ENCODE measurements at places on chromosomes 2 and 18.

- DNase-seq: no peak
Measured at GRCh38 chr2:53130441-53130943, 637.1 kb upstream of the CHAC2 start.

- no peak for DNase-seq
Measured at GRCh38 chr2:328761-329160, 40.9 kb upstream of the ALKAL2 start.

DNA sequence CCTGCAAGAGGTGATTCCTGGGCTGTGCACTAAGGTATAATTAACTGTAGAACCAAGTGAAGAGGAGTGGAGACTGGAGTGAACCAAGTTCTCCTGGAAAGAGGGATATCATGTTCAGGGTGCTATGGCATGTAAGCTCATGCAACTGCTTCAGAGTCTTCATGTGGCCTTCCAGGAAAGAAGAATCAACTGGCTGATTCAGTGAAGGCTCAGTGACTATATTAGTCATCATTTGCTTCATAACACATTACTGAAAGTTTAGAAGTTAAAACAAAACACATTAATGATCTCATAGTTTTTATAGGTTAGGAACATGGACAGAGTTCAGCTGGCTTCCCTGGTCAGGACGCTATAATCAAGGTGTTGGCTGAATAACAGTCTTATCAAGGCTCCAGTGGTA is 1200.8 kb upstream of the GYPC start:
- no peak for DNase-seq

- DNase-seq: no peak
Measured at GRCh38 chr2:211468877-211469663, 912.7 kb downstream of the CPS1 start.

DNA sequence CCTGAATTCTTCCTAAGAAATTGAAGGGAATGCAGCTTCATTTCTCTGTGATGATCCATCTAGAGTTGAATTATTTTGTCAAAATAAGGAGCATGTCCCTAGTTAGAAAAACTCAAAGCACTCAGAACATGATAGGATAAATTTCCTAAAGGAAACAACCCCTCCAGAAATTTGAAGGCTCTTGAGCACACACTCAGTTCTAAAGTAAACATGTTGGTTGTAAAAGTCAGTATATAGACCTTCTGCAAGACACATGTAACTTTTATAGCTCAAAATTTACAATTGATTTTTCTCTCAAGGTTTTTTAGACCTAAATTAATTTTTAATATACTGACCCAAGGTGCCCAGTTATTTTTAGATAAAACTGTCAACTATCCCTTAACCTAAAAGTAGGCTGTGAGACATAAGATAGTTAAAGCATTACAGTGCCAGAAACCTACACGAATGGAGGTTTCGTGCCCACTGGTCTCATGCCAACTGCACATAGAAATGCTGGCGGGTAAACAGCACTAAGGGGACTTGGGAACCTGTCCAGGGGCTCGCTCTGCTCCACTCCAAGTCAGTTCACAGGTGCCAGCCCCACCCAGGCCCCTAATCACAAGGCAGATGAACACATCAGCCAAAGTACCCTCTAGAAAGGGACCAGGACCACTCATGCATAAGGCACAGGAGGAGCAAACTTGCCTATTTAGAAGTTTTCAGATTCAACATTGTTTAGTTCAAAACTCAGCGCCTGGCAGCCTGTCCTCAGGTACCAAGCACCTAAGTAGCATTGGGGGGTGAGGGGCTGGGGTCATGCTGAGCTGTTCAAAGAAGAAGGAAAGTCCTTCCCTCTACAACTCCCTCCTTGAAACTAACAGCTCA is 106.5 kb downstream of the SMC6 start:
- DNase-seq: no peak

- DNase-seq: no peak
Measured at GRCh38 chr18:75049455-75049789, 159.5 kb downstream of the PTGR3 start.

DNA sequence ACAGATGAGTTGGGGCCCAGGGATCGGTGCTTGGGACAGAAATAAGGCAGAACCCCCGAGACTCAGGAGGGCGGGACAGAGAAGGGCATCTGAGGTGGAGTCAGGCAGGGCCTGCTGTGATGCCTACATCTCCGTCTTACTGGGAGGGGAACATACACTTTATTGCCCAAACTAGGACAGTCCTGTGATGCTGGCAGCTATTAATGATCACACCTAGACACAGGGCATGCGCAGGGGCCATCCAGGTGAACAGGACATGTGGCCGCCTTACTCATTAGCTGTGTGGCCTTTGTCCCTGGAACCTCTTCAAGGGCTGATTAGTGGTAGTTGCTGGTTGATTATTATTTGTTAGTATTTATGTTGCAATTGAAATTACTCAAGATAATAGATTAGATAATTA is 33.2 kb downstream of the MLPH start:
- DNase-seq: no peak

DNA sequence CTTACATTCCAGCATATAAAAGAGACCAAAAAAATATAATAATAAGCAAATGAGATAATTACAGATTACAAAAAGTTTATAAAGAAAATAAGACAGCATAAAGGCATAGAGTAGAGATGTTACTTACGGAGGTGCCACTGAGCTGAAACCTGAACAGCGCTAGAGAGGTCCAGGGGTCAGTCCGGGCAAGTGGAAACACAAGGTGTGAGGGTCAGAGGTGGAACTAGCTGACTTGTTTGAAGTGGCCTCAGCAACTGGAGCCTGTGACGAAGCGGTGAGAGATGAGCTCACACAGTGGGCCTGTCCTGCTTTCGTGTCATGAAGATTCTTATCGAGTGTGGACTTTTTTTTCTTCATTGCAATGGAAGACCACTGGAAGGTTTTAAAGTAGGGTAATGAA is 288.3 kb upstream of the TANK start:
- no peak for DNase-seq

- DNase-seq: no peak
Measured at GRCh38 chr18:14747513-14748474, at the start of gene ANKRD30B. Gene ANKRD30B, plus strand, starts transcription at chr18:14748172. Its CDS starts 248 bp downstream, at chr18:14748420.

GRCh38 chr2:103740631-103741030 is 978.8 kb downstream of the TMEM182 start:
- DNase-seq: no peak

GRCh38 chr18:62846313-62846712 is 131.0 kb downstream of the PHLPP1 start:
- DNase-seq: no peak

DNA sequence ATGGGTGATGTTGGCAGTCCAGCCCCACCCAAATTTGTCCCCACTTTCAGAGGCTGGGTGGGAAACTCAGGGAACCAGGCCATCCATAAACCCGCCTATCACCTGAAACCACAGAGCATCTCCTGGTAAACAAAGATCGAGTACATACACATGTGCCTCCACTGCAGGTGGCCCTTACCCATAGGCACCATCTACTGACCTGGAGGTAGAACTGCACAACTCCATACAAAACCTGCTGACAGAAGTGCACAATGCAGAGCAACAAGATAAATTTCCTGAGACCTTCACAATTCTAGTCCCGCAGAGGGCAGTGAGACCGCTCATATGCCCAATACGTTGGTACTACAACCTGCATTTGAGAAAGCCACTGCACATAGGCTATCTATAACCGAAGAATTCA is 856.3 kb downstream of the SUCLG1 start:
- no peak for DNase-seq

- DNase-seq: no peak
Measured at GRCh38 chr2:177064422-177064821, 148.2 kb upstream of the HNRNPA3 start.

DNA sequence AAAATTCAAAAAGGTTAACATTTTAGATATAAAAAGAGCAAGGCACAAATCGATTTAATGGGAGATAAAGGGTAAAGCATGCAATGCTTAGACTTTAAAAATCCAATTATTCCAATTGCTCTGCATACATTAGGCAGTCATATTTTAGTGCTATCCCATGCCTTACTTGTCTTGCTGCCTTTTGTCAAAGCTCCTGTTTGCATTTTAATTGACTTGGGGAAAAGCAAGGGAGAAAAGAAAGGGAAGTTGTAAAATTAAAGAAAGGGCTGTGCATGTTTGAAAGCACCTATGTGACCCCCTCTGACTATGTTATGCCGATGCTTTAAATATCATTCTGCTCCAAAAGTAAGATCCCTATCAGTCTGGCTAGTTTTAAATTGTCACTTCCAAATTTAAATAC is 193.7 kb upstream of the VWC2L start:
- DNase-seq: no peak

GRCh38 chr18:50170004-50170403 is 24.9 kb downstream of the MYO5B start:
- DNase-seq: no peak

DNA sequence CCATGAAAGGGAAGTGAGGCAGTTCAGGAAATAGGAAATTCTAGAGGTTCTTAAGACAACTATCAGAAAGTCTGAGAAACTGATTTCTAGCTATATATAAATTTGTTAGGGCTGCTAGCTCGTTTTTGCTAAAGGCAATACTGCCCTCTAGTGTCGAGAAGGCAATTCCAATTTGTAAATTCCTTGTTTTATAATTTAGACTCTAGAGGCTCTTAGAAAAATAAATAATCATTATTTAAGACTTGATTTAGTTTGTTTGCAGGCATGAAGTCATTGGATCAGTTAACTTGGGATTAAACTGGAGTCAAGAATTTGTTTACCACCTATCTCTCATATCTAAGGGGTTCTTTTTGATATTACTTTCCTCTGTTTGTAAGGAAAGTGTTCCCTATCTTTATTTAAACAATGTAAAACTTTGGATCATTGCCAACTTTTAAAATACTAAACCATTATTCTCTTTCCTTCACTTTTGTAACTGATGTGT is 66.2 kb downstream of the ACVR2A start:
- DNase-seq: no peak

DNA sequence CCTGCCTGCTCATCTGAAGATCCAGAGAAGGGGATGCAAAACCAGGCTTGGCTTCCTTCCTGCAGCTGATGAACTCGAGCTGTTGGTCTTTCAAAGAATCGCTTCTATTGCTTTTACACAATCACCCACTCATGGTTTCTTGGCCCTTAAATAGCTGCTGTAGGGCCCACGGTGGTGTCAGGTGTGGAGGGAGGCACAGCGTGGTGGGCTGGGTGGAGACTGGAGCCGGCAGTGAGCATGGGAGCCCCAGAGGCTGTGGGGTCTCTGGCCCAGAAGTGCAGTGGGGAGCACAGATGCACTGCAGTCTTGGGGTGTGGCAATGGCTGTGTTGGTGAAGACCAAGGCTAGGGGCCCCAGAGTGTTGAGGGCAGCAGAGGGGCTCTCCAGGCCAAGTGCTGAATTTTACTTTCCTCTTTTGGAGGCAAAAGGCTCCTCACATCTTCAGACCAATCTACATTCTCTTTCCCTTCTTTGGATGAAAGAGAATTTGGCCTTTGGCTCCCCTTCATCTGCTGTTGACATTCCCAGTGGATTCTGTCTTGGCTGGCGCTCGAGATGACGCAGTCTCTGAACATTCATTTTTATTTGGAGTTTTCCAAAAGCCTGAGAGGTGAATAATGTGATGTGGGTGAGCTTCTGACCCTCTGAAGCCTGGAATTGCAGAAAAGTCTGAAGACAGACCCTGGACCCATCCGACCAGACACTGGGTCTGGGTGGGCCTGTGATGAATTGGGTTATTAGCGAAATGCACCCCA is 70.1 kb upstream of the ASB18 start:
- DNase-seq: no peak

GRCh38 chr18:35443434-35443833 is 54.3 kb downstream of the INO80C start:
- no peak for DNase-seq

GRCh38 chr2:3208591-3208990 is 169.0 kb downstream of the EIPR1 start:
- DNase-seq: no peak

DNA sequence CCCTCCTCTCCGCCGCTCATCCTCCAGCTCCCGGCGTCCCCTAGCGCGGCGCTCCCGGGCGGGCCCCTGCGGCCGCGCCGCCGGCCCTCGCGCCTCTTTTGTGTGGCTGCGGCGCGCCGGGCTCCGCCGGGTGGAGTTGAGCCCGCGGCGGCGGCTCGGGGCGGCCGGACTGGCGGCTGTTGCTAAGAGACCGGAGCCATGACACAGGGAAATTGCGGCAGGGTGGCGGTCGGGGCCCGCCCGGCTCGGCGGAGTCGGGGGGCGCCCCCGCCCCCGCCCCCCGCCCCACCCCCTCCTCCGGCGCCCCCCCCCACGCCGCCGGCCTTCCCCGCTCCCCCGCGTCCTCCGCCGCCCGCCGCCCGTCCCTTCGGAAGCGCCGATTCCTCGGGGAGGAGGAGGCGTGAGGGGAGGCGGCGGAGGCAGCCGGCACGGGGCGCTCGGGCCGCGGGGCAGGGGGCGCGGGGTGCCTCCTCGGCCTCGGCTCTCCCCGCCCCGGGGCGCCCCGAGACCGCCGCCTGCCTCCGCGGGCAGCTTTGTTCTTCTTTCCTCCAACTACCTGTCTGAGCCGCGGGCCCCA is at the start of gene TMEM200C:
TSS of gene TMEM200C (minus strand) at position 224 of the 577 bp plus-strand sequence. CDS start 3,459 bp downstream, outside the sequence.
- no peak for DNase-seq

DNA sequence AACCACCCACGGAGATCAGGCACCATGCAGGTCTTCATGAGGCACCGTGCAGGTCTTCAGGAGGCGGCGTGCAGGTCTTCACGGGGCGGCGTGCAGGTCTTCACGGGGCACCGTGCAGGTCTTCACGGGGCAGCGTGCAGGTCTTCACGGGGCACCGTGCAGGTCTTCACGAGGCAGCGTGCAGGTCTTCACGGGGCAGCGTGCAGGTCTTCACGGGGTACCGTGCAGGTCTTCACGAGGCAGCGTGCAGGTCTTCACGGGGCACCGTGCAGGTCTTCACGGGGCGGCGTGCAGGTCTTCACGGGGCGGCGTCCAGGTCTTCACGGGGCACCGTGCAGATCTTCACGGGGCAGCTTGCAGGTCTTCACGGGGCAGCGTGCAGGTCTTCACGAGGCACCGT is 350.4 kb upstream of the PKDCC start:
- no peak for DNase-seq

GRCh38 chr2:24691806-24692205 is 101.4 kb downstream of the PTRHD1 start:
- no peak for DNase-seq

GRCh38 chr2:105279126-105279525 is 37.6 kb downstream of the GPR45 start:
- DNase-seq: no peak

GRCh38 chr2:232543491-232543890 is 4.0 kb downstream of the CHRNG start:
- no peak for DNase-seq

- DNase-seq: no peak
Measured at GRCh38 chr2:26809876-26810577, 24.2 kb downstream of the CENPA start.

- no peak for DNase-seq
Measured at GRCh38 chr2:46576875-46577274, 97.5 kb downstream of the TMEM247 start.

- no peak for DNase-seq
Measured at GRCh38 chr2:184598002-184598315, 370 bp upstream of the ZNF804A start.

DNA sequence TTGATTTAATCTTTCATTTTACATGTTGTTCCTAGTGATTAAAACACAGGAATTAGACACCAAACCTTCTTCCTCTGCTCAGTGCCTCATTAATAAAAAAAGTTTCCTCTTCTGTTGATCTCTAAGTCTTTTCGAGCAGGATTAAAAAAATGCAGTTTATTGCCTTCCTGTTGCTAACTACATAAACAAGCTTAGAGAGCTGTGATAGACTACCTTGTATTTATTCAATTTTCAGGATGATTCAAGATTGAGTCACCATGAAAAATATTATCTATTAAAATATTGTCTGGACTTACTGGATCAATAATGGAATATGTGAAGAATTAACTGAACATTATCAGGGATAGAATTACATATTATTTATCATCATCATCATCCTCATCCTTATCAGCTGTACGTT is 1089.6 kb upstream of the CNTNAP5 start:
- no peak for DNase-seq

GRCh38 chr2:1527153-1527992 is 114.1 kb downstream of the TPO start:
- no peak for DNase-seq

All from Peyer's patch (tissue), 4 donors.